Stimulated activated CD8-positive, alpha-beta memory T cell treated with anti-CD3 and anti-CD28 coated beads, Interleukin-12 subunit alpha, Interleukin-12 subunit beta, amount 100 ng/mL, for 1 hour (primary cell): ENCODE measurements at places on chromosomes 2 and 18.

- no peak for DNase-seq
Observed at GRCh38 chr2:149004836-149005235, 33.7 kb upstream of the LYPD6B start.

GRCh38 chr2:149994057-149994728 lies 406.6 kb upstream of the MMADHC start:
- no peak for DNase-seq

DNA sequence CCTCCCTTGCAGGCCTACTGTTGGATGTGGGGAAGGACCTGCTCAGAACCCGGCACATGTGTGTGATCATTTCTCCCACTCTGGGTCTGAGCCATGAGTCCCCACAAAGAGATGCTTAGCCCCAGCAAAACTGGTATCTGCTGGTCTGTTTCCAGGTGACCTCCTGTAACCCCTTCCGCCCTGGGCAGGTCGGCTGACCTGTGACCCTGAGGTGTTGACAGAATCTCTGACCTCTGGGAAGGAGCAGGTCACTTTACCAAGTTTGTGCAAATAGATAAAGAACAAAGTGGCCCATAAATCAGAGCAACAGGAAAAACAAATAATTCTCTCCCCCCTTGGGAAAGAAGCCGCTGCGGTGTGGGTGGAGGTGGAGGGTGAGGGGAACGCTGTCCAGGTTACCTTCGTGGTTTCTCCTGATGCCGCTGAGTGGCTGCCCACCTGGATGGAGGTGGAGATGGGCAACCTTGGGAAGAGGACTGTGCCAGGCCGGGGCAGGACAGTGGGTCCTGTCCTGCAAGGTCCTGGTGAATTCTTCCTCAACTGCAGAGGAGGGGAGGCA lies 174.0 kb upstream of the MYCN start:
- no peak for DNase-seq

GRCh38 chr18:45202061-45202460 lies 413.2 kb upstream of the SLC14A2 start:
- no peak for DNase-seq

DNA sequence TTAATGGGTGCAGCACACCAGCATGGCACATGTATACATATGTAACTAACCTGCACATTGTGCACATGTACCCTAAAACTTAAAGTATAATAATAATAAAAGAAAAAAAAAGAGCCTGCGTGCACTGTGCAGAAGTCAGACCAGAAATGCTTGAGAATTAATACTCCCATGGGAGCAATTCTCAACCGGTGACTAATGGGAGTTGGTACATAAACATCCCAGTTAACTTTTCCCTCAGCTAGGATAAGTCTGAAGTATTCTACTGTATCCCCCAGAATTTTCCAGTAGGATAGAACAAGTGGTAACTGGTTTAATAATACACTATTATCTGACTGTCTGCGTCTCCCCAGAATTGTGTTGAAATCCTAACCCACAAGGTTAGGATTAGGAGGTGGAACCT lies 113.6 kb upstream of the COL5A2 start:
- no peak for DNase-seq

DNA sequence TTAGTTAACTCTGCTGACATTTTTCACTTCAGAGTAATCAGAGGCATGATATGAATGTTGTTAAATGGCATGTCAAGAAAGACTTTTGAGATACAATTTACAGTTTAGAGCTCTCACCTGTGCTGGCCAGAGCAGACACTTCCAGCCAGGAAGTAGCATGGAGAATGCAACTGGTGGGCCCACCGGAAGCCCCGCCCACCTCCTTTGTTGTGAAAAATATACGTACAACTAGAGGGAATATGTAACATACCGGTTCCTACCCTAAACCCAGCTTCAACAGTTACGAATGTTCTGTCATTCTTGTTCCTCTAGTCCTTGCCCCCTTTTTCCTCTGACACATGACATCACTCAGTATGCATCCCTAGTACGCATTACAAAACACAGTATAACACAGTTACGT lies 70.2 kb upstream of the ITM2C start:
- DNase-seq, result no peak

GRCh38 chr18:37246779-37247340 lies 318.7 kb downstream of the CELF4 start:
- no peak for DNase-seq

DNA sequence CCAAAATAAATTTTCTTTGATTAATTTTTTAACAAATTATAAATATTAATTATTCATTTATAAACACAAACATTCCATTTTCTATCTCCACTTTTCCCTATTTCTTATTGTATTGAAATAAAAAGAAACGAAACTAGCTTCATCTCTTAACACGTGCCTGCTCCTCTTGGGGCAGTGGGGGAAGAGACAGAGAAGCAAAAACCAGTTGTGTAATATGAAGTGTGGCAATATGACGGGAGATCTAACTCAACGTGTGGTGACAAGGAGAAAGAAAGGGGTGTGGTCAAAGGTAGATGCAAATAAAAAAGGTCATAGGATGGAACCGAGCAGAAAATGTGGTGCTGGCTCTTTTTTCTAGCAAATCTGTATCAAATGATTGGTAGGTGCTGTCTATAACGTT lies 106.9 kb upstream of the SLC8A1 start:
- no peak for DNase-seq
